ENCODE measurements at places on chromosomes 4 and X.

GRCh38 chrX:10722851-10723250 is 102.5 kb upstream of the MID1 start:
- DNase-seq = no peak

GRCh38 chrX:23610495-23610894 is 56.8 kb upstream of the PRDX4 start:
- DNase-seq = no peak

DNA sequence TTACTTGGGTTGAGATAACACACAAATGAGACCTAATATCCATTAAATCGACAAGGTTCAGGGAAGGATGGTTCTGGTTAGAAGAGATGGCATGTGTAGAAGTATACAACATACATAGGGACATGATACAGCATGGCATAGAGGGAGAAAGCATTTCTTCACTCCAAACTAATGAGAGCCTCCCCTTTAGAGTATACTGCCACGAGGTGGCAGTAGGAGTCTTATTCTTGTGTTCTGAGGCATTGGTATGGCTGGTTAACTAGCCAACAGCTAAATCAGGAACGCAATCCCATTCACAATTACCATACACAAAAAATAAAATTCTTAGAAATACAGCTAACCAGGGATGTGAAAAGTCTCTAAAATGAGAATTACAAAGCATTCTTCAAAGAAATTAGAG is 29.1 kb upstream of the TRO start:
- no peak for DNase-seq

DNA sequence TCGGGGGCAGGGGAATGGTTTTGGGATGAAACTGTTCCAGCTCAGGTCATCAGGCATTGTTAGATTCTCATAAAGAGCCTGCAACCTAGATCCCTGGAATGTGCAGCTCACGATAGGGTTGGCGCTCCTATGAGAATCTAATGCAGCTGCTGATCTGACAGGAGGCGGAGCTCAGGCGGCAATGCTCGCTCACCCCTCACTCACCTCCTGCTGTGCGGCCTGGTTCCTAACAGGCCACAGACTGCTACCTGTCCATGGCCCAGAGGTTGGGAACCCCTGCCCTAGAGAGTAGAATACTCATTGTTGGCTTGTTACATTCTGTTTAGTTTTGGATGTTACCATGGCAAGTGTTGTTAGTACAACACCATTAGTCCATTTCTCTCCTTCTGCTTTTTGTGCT is 40.8 kb upstream of the STX18 start:
- no peak for DNase-seq

DNA sequence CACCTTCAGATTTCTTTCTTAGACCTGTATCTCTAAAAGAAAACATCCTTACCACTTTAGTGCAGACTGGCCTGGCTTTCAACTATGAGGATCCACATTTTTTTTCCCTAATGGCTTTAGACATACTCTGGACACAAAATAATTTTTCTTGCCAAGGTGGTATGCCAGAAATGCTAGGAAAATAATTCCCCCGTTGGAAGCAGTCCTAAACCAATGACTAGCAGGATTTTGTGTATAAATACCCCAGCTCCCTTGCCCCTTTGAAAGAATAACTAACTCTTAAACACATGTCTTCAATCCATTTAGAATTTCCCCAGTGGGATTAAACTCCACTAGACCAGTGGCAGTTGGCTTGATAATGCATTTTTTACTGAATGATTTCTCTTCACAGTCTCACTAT is 500.5 kb upstream of the FTHL17 start:
- no peak for DNase-seq

DNA sequence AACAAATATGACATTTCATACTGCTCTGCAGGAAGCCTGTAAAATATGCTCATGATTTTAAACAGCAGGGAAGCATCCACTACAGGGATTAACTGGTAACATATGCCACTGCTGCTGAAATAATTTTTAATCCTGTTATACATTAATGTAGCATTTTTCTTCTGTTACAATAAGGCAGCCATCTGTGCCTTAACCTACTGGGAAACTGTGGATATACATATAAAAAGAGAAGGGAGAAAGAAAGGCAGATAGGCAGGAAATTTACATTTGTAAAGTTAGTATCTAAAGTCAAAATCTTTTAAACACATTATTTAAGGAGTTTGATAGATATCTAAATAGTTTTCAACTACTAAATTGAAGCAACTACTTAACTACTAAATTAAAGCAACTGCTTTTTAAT is 514.6 kb upstream of the KLHL4 start:
- no peak for DNase-seq

DNA sequence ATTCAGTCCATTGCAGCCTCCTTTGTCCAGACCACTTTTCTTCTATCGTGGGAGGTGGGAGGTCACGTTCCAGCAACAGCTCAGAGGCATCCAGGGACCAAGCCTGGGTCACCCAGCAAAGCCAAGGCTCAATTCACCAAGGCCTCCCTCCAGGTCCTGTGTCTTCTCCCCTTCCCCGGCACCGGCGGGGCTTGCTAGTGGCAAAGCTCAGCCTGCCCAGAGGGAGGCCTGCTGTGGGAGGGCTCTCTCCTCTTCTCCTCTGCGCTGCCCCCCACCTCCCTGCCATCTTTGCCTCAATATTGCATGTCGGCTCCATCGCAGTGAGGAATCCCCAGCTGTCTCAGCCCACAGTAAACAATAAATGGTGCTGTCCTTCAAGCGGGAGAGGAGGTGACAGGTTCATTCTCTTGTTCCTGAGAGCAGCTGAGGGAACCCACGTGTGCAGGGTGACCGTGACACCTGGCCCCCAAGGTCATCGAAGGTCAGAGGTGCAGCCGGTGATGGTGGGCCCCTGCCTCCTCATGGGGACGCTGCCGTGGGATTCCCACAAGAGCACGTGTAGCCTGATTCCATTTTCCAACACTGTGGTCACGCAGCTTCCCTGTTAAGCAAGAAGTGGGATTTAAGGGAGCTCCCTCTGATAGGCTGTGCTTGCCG is 111.5 kb upstream of the PSAPL1 start:
- DNase-seq = no peak

DNA sequence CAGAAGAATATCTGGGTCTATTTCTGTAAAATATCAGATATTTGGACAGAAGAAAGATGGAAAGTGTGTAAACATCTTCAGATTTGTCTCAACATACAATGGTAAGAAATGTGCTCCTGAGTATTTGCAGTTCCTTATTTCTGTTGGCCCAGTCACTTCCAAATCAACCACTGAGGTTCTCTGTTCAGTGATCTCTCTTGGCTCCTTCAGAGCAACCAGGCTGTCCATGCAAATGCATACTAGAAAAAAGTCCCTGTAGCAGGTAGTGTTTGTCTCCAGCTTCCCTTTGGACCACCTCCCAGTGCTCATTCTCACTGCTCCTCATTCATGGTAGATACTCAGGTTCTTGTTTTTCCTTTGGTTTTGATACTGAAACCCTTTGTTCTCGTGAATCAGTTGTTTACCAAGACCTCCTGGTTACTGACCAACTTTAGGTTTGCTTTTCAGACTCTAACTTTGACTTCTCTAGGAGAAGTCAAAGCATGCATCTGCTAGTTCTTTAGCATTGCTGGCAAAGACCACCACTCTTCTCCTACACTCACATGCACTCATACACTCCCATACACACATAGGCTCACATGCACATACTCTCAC is 28.8 kb downstream of the ASIC5 start:
- no peak for DNase-seq

DNA sequence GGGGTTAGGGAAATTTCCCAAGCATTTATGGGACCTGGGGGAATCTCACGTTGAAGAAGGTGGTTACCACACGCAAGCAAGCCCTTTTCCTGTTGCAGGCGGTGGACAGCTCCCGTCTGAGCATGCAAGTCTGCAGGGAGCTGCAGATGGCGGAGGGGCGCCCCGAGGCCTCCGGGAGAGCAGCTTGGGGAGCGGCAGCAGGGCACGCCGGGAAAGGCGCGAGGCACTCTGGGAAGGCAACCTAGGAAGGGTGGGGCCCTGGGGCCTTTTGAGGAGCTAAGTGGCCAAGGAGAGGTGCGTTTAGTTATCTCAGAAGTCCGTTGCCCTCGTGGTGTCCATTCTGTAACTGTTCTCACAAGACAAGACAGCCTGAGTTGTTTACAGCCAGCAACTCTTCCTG is 57.0 kb upstream of the SLC25A4 start:
- DNase-seq = no peak

GRCh38 chr4:152992027-152992426 is 55.9 kb downstream of the FHDC1 start:
- no peak for DNase-seq

- no peak for DNase-seq
These were observed 37.0 kb upstream of the FGF13 start for GRCh38 chrX:138748480-138748879.

DNA sequence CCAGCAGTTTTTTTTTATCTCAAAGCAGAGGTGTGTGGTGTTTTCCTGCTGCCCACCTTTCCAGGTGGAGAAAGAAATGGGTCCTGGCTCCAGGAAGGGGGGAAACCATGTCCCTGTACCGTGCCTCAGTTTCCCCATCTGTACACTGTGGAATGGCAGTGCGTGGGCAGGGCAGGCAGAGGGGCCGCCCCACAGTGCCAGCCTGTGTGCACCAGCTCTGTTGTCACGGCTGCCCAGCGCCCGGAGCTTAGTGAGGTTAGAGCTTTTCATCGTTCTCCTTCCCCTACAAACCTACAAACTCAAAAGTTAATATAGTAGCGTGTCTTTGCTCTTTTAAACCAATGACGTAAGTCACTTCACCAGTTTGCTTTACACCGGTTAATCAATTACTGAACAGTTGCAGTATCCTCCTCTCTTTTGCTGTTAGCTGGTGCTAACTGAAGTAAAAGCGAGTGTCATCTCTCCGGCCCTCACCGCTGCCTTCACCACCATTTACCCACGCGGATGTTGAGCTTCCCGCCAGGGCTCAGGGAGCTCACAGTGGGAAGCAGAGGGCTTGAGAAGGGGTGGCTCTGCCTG is 114.8 kb upstream of the ADRA2C start:
- DNase-seq = no peak

- peak; percentile 4 for DNase-seq
These were observed at the start of gene USP46 for GRCh38 chr4:52659001-52659721. USP46 (minus strand) TSS chr4:52659301; CDS start chr4:52659150, 151 bp downstream.

GRCh38 chr4:100870940-100871772 is 353.3 kb upstream of the EMCN start:
- no peak for DNase-seq

- peak; percentile 64 for DNase-seq
These were observed 50.7 kb upstream of the KIT start for GRCh38 chr4:54607067-54607466.

DNA sequence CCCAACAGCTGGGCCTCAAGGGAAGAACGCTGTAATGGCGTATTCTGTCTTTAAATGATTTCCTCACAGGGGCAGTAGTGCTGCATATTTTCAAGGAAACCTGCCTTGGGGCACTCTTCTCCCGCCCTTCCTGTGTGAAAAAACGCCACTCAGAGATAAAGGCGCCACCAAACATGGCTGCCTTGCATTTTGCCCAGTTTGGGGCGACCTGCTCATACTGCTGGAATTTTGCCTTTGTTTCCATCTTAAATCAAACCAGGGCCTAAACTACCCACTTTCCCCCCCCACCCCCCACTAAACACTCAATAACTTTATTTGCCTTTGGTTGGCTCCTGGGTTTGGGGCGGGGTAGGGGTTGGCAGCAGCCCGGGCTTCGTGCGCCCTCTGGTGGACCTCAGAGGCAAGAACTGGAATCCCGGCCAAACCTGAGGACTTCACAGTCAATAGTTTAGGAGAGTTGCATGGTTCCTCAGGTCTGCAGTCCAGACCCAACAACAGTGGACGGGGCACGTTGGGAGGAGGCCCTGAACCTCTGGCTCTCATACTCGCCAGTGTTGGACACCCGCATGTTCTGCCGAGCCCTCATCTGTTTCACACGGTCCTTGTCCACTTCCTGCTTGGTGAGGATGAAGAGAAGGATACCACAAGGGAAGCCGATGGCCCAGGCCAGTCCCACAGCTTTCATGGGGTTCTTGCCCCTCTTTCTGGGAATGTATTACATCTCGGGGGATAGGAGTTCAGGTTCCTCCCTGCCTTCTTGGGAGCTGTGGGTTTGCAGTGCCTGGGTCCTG is 220.1 kb upstream of the STK26 start:
- peak; percentile 14 for DNase-seq

DNA sequence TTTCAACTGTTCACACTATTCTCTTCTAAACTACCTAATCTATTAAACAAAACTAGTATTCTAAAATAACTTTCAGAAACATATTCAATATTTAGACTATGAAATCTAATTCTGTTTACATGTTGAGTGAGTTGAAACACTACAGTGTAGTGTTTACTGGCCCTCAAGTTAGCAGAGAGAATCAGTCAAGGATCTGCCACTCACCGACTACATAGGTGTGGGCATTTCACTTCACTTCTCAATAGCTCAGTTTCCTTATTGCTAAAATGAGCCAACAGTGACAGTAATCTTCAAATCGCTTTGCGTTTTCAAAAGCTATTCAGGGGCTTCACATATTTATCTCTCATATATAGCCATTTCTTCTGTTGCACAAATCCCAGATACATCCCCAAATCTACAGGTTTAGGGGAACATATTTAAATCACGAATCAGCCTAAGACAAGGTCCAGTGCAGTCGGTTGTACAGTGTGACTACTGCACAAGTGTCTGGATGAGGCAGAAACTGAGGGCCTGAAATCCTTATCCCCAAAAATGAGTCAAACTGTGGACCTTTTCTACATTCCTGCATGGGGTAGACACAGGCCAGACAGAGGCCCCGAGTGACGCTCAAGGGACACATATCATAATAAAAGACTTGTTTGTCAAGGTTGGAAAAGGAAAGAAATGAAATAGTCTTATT is 129.8 kb downstream of the PPP3CA start:
- DNase-seq = no peak

GRCh38 chr4:93127489-93127888 is 701.1 kb upstream of the ATOH1 start:
- no peak for DNase-seq

GRCh38 chr4:105599482-105599881 is 47.1 kb downstream of the ARHGEF38 start:
- no peak for DNase-seq

- DNase-seq = no peak
These were observed 533.1 kb upstream of the TENM3 start for GRCh38 chr4:181710143-181710542.

DNA sequence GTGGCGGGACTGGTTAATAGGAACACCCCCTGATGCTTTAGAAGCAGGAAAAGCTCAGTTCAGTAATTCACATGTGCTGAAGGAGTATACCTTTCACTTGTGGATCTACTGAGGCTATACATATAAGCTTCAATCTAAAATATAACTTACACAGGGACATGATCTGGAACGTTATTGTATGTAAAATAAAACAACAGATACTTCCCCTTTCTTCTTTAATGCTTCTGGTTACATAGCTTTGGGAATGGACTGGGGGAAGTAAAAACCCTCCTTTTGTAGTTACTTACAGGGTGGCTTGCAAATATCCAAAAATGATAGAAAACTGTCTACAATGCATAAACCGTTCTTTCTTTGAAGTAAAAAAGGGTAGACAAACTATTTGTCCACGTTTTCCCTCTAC is 1.9 kb downstream of the FGG start:
- no peak for DNase-seq

DNA sequence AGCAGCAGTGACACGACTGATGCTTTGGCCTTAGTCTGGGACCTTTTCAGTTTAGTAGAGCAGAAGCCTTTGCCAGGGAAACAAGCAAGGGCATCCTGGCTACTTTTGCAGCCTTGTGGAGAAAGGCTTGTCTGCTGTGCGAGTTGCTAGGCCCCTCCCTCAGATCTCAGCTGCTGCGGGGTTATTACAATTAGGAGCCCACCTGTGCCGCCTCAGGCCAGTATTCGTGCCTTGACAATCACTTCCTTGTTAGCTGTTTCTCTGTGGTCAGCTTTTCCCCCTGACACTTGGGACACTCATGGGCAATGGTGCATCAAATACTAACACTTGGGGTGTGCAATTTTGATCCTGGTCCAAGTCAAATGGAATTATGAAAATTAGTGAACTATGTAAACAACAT is 67.9 kb downstream of the SH2D1A start:
- no peak for DNase-seq

Data from NCI-H187 treated with DMSO at 0.1 percent for 48 hours (cell line).